ENCODE measurements at places on chromosomes 11 and 22.

- DNase-seq: no peak
Observed at GRCh38 chr11:1573077-1573902, 1.2 kb upstream of the DUSP8 start.

DNA sequence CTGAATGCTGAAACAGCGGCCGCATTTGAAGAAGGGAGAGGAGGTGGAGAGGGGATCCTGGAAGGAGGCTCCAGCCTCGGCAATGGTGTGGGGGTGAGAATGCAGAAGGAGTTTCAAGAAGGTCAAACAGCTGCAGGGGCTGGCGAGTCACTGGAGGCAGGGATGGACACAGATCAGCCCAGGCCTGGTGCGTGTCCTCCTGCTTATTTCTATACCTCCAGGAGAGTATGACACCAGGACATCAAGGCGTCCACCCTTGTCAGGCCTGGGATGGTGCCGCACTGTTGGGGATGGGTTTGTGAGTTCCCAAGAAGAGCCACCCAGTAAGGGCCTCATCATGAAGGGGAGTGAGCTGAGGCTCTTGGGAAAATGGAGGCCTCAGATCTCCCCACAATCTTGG lies 23.1 kb downstream of the IGLL1 start:
- DNase-seq: no peak

DNA sequence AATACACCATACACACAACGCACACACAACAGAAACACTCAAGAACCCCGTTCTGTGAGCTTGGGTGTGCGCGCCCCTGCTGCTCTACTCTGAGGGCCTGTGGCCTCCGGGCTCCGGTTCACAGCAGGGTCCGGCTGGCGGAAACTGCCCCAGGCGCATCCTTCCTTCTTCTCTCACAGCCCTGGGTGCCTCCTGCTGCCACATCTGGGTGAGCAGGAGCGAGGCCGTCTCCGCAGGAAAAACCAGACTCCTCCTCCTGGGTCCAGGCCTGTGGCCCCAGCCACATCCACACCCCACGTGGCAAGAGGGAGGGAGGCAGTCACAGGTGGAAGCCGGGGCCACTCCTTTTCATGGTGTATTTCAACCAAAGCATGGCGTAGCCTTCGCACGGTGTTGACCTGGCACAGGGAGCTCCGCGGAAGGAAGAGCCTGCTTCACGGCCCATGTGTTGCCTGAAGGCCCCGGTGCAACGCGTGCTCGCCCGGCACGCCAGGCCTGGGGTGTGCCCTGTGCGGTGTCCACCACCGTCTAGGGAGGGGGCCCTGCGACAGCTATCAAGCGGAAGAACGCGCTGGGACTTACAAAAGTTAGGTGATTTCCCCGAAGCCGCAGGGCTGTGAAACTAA lies 1502.7 kb downstream of the TBC1D22A start:
- no peak for DNase-seq

- no peak for DNase-seq
Observed at GRCh38 chr11:100831929-100832494, 144.9 kb downstream of the ARHGAP42 start.

DNA sequence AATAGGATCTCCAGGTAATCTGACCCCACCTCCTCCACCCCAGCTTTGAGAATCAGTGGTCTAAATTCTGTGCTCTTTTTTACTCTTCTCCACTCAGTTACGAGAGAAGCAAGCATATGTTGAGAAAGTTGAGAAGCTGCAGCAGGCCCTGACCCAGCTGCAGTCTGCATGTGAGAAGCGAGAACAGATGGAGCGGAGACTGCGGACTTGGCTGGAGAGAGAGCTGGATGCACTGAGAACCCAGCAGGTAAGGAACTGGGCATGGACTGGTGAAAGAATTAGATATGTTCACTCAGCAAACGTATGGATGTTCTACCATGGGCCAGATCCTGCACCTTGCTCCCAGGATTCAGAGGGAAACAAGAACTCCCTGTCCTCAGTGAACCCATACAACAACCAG lies 85.7 kb downstream of the AMOTL1 start:
- no peak for DNase-seq

- no peak for DNase-seq
Observed at GRCh38 chr22:49180683-49181024, 647.0 kb downstream of the BRD1 start.

GRCh38 chr11:112219476-112220232 lies 6.6 kb upstream of the PTS start:
- DNase-seq: peak; percentile 29

- no peak for DNase-seq
Observed at GRCh38 chr11:12402691-12403120, 25.3 kb downstream of the PARVA start.

DNA sequence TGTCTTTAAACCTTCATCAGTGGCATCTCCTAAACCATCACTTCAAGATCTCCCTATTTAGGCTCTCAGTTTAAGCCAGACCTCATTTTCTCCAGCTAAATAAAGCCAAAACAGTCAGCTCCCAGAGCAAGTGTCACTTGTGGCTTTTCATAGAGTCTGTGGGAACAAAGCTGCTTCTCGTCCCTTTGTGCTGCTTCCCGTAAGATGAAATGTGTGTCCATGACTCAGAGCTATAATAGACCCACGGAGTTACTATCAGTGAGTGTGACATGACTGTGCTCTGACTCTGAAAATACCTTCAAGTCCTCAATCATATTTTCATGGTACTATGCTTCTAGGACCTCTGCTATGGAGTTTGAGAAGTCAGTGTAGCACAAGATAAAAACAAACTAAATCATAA lies 57.3 kb upstream of the SLN start:
- DNase-seq: no peak

- DNase-seq: no peak
Observed at GRCh38 chr11:62048100-62048499, 75.7 kb upstream of the INCENP start.

DNA sequence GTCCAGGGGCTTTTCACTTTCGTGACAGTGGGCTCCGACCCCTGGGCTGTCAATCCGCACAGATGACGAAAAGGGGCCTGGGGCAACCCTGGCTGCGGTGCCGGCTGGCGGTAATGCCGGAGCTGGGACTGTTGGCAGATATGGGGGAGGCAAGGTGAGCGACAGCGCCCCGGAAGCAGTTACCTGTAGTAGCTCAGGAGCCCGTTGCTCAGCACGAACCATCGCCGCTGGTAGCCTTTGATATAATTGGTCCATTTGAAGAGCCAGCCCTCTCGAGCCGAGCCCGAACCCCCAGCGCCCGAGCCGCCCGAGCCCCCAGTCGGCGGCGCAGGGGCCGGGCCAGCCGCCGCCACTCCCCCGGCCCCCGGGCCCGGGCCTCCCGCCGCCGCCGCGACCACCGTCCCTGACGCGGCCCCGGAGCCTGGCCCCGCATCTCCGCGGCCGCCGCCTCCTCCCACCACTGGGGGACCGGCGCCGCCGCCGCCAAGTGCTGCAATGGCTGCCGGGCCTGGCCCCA lies 396 bp downstream of the OSBP start:
- DNase-seq: no peak

- no peak for DNase-seq
Observed at GRCh38 chr11:44589301-44589700, 23.8 kb downstream of the CD82 start.

DNA sequence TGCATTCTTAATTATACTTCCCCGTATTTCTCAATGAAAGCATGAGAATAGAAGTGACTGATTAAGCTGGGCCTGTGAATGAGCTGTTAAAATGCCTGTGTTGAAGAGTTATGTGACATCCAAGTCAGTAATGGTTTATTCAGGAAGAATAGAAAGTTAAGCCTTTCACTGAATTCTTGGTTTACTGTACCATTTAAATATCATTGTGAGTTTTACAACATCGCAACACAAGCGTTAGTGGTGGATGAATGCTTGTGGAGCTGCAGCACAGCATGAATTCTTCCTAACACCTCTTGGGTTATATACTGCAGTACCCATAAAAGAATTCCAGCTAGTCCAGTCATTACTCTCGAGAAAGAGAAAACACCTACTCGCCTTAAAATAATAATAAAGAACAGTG lies 257.8 kb downstream of the JRKL start:
- no peak for DNase-seq

- DNase-seq: no peak
Observed at GRCh38 chr11:47161134-47161854, 15.4 kb downstream of the ARFGAP2 start.

- DNase-seq: no peak
Observed at GRCh38 chr11:68685656-68686380, 1.5 kb downstream of the GAL start.

GRCh38 chr11:130323452-130324450 lies 9.0 kb upstream of the ZBTB44 start:
- DNase-seq: no peak

DNA sequence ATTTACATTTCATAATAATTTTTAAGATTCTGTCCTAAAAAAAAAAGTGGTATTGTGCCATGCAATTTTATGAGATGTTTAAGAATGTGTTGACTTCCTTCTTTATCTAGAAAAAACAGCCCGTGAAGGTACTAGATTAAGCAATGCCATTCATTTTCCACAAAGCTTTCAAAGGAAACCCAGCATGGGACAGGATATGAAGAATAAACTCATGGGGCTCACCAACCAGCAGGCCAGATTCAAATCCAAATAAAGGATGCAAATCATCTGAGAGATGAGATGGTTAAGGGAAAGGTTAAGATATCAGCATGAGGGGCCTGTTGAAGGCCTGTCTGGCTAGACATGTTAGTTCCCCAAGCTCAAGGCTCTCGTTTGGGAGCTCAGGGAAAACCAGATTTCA lies 199.1 kb downstream of the SWAP70 start:
- DNase-seq: no peak

- no peak for DNase-seq
Observed at GRCh38 chr22:16866167-16866566, 41.0 kb upstream of the XKR3 start.

DNA sequence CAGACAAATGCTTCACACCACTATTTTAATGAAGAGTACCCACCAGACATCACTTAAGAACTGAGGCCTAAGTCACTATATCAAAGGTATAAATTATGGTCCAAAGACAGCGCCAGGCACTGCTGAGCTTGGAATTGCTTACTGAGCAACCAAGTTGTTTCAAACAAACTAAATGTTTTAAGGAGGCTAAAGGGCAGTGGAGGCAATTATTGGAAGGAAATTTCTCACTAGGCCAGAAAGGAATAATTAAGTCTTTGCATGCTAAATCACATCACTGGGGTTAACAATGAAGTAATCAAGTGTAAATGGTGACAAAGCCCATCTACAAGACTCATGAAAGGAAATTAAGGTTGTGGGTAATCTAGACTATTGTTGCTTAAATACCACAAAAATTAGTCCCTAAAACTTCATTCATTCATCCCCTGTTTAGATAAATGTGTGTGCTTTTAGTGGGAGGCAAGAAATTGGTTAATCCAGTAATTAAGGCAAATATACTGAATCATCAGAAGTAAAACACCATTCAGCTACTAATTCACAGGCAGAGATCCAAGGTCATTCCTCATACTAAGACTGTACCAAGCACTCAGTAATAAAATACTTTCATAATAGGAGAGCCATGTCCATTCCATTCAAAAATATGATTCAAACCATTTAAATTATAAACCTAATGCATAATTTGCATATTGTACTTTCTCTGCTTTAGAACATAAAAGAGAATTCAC lies 21.2 kb downstream of the LGR4 start:
- DNase-seq: no peak

GRCh38 chr11:20355221-20356219 lies 8.0 kb upstream of the HTATIP2 start:
- no peak for DNase-seq

- no peak for DNase-seq
Observed at GRCh38 chr22:46972901-46973831, 210.7 kb downstream of the TBC1D22A start.

DNA sequence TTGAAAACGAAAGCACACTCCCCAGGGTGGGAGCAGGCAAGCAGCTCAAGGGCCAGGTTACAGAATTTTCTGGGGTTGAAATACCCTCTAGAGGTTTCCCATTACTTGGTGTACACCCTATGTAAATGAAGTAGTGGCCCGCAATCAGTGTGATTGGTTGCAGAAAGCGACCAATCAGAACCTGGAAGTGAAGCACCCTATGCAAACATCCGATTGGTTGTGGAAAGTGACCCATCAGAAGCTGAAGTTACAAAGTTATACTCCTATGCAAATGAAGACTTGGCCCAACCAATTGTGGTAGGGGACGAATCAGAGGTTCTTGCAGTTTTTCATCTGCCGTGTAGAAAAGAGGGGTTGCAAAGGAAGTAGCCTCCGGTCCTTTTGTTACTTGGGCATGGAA lies 19.2 kb downstream of the PRR5 start:
- DNase-seq: no peak

DNA sequence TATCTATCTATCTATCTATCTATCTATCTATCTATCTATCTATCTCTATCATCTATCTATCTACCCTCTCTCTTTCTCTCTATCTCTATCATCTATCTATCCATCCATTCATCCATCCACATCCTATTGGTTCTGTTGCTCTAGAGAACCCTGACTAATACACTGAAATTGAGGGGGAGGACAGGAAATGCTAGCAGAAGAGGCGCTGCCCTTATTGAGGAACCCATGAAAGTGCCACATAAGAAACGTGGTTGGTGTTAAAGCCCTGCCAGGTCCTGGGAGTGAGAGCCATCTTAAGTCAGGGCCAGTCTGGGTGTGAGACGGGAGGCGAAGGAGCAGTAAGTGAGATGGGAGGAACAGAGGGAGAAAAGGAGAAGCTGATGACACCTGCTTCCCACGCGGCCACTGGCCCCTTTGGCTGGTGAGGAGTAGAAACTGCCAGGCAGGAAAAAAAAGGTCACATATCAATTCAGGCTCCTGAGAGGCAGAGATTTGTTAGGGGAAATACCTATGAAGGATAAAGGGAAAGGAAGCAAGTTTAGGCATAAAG lies 87.9 kb upstream of the PLET1 start:
- DNase-seq: no peak

- DNase-seq: no peak
Observed at GRCh38 chr11:93476796-93477195, 66.4 kb downstream of the SMCO4 start.

DNA sequence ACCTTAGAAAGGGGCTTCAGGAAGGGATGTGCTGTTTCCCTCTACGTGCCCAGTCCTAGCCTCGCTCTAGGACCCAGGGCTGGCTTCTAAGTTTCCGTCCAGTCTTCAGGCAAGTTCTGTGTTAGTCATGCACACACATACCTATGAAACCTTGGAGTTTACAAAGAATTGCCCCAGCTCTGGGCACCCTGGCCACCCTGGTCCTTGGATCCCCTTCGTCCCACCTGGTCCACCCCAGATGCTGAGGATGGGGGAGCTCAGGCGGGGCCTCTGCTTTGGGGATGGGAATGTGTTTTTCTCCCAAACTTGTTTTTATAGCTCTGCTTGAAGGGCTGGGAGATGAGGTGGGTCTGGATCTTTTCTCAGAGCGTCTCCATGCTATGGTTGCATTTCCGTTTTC lies 2.2 kb upstream of the TAGLN start:
- DNase-seq: no peak
